Left renal cortex interstitium (tissue), 4 donors: ENCODE measurements at places on chromosomes 7 and 10. TPM values are rescaled to one million over a fixed set of nuclear protein-coding genes. Genes with fewer than 3 reads are reported as not detected.

DNA sequence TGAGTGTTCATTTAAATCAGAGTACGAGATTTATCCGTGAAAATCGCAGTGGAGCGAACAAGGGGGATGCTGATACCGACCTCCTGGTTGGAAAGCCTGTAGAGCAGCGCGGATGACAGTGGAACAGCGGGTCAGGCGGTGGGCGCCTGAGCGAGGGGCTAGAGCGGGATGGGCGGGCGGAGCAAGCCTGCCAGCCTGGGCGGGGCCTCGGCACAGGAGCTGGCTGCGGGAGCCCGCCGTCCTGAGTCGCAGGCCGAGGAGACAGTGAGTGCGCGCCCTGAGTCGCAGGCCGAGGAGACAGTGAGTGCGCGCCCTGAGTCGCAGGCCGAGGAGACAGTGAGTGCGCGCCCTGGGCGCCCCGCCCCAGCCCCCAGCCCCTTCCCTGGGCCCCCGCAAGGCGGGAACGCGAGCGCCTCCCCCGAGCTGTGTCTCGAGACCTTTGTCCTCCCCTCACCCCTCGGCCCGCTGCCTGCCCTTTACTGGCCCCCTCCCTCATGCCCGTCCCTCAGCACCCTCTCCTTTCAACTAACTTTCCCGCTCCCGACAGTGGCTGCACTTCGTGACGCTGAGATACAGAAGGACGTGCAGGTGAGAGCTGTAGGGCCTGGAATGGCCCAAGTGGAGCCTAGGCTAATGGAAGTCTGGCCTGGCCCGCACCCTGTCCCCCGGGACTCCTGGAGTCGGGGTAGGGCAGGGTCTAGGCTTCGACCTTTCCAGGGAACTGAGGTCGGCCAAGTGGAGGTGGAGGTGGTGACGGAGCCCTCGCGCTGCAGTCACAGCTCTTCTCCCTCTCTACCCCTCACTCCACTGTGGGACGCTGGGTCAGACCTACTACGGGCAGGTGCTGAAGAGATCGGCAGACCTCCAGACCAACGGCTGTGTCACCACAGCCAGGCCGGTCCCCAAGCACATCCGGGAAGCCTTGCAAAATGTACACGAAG is at the start of gene AS3MT:
Gene AS3MT (plus strand): TSS at position 213 of the 941 bp plus-strand sequence. CDS start 123 bp downstream, at position 336.
- no peak for DNase-seq

DNA sequence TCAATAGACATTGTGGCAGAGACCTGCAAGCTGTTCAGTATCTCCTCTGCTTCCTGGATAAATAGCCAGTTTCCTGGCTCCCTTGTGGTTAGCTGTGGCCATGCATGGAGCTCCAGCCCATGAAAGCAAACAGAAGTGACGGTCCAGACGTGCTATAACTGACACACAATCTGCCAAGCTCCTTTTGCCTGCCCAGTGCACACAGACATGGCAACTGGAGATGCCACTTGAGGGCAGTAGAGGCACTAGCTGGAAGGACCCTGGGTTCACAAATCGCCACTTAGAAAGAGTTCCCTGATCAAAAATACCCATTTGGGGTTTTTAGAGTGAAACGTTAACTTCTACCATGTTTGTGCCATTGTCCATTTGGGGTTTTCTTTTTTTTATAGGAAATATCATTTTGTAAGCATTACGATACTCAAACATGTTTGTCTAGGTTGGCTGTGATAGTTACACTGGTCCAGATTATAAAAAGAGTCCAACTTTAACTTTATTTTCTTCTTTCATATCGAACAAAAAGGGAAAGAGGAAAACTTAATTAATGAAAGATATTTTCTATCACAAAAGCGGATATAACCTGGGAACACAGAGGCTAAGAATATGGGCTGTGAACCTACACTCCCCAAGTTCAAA is 31.3 kb downstream of the KIN start:
- DNase-seq, result no peak

DNA sequence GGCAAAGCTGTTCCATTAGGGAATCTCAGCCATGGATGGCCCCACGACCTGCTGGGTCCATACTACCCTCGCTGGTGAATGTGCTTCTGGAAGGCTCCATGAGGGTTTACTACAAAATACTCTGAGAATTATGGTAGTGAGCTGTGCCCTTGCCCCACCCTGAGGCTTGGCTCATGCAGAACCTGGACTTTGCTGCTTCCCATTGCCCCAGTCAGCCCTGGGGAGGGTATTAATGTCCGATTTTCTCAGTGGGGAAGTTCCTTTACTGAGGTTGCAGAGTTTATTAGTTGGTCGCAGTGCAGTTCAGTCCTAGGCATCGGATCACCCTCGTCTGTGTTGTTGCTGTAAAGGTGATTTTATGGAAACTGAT is 310.1 kb downstream of the WDR37 start:
- DNase-seq, result no peak

GRCh38 chr7:155974186-155974897 is 162.1 kb upstream of the SHH start:
- no peak for DNase-seq

DNA sequence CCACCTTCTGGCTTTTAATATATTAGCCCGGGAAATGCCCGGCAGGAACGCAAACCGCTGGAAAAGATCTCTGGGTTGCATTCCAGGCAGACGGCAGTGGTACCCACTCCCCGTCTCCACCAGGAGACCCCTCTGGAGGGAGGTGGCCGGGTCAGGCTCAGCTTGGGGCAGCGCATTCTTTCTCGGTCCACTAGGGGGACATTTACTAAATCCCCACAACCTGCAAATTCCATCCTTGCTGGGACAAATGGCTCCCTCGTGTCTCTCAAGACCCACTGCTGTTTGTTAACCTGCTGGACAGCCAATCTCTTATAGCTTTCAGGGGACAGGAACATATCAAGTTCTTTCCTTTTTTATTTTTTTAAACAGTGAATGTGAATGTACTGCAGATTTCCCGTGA is 45.8 kb upstream of the CARD11 start:
- DNase-seq, result no peak

DNA sequence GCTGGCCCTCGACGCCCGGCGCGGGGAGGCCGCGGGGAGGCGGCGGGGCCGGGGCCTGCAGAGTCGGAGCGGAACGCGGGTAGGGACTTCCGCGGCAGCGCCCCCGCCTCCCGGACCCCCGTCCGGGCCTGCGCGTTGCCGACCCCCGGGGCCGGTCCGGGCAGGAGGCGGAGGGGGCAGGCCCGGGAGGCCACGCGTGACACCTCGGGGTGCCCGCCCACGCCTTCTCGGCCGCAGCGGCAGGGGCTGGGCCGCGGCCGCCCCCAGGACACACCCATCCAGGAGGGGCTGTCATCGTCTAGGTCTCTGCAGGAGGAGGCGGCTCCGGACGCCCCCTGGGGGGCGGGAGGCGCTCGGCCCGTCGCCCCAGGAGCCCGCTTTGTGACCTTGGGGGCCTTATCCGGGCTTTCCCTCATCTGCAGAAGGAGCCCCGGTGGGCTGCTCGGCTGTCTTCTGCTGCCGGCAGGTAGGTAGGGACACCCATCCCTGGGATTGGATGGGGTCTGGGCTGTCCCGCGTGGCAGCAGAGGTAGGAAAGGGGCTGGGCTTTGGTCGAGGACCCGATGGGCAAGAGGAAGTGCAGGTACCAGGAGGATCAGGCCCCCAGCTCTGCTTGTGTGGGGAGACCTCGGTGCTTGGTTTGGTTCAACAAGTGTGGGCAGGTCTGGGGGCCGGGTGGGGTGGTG is 569 bp downstream of the ZNF316 start:
- no peak for DNase-seq

DNA sequence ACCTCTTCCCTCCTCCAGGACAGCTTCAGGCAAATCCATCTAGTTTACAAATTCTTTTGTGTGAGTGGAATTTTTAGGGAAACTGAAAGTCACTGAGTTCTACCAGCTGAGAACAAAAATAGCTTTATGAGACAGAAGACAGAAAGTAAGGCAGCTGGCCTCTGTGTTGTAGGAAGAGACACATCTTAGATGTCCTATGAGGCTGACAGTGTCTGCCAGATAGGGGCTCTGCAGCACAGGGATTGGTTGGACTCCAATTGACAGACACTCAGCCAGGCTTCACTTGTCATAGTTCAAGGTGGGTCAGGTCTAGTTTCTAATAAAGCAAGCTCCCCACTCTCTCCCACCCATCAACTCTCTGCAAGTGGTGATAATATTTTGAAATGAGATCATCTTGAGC is 574.9 kb downstream of the CCSER2 start:
- DNase-seq, result no peak

GRCh38 chr7:43769281-43769680 is 10.8 kb downstream of the BLVRA start:
- no peak for DNase-seq

DNA sequence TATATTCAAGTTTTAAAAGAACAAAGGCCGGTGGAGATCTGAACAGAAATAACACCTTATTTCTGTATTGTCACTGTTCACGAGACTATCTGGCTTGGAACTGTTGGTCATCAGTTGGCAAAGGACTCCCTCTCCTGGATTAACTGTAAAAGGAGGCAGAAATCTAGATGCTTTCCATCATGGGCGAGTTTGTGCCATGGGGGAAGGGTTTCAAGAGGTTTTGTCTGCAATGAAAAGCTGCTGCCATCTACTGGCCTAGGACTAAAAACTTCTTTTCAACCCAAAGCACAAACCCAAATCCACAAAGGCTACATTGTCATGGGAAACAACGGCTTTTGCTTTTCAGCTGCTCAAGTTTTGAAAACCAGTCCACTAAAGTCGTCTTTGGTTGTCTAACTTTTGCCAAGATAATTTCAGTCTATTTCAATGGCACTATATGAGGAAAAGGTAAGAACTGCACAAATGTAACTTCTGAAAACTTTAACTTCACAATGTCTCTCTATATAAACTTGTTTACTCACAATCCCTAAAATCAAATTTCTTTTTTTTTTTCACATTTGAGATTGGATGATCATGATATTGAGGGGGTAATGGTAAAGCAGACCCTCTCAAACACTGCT is 196.8 kb downstream of the SKAP2 start:
- DNase-seq, result peak; percentile 86

GRCh38 chr7:69893906-69894305 is 295.6 kb downstream of the AUTS2 start:
- no peak for DNase-seq

- DNase-seq, result no peak
Measured at GRCh38 chr7:137961200-137962177, 40.4 kb downstream of the CREB3L2 start.

Gene STAM
- polyA plus RNA-seq, result 29.0 TPM

Gene FAM24B
- polyA plus RNA-seq, result 7.4 TPM

Gene POLR3A
- polyA plus RNA-seq, result 15.8 TPM

Gene AKAP9
- 109 TPM for polyA plus RNA-seq

Gene FLNC
- 18.6 TPM for polyA plus RNA-seq

Gene GPC2
- 5.9 TPM for polyA plus RNA-seq
